ENCODE measurements at places on chromosomes 5 and 9.

DNA sequence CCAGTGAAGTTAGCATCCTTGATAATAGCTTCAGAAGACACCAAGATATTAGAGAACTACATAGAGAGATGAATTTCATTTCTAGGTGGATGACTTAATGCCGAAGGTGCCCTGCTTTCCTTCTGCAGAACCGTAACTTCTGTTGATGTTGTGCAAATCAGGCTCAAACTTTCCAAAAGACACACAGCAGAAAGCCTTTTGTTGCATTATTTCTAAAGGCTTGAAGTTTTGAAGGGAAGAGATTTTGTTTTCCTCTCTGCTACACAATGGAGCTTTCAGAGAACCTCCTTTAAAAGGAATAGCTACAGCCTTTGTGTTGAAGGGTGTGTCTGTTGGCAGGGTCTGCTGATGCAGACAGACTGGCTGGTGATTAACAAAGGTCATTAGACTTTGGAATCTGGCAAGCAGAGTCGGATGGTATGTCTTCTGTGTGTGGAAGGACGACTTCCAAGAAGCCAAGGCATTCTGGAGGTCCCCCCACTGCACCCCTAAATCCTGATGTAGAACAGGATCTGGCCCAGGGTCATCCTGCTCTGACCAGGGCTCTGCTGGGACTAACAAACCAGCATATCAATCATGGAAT lies 57.8 kb downstream of the ZNF462 start:
- no peak for DNase-seq

- no peak for DNase-seq
Observed at GRCh38 chr9:126681336-126681735, 67.6 kb downstream of the LMX1B start.

DNA sequence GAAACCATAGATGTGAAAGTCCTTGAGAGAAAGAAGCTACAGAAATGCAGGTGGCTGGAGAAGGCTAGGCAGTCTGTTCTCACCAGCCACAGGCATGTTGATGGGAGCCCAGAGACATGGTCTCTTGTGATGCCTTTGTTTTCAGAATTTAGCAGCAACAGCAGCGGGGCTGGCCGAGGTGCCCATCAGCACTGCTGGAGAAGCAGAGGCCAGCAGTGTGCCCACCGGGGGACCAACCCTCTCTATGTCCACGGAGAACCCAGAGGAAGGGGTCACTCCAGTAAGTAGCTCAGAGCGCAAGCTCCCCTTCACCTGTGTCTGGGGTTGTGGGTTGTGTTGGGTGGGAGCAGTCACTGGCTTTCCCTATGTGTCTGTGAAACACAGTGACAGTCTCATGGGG lies 59.6 kb downstream of the COL15A1 start:
- DNase-seq = no peak

GRCh38 chr5:35354751-35355150 lies 124.5 kb upstream of the PRLR start:
- DNase-seq = no peak

DNA sequence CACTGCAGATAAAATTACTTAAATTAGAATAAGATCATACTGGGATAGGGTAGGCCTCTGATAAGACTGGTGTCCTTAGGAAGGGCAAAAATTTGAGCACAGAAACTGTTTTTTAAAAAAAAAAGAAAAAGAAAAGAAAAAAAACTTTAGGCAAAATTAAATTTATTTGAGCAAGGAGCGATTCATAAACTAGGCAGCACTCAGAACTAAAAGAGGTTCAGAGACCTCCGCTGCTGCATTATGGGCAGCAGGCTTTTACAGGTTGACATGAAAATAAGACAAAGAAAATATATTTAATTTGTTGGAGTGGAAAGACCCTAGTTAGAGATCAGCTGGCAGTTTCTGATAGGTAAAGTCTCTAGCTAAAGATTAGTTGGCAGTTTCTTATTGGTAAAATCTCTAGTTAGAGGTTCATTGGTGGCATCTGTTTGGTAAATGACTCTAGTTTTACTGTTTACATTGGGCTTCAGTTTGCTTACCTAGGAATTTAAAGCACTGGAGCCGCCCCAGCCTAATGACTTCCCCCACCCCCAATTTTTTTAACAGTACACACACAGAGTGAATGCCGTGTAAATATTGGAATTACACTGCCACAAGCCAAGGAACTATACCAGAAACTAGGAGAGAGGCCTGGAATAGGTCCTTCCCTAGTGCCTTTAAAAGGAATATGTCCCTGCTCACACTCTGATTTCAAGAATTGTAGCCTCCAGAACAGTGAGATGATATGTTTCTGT lies 4.5 kb upstream of the PLPP6 start:
- no peak for DNase-seq

DNA sequence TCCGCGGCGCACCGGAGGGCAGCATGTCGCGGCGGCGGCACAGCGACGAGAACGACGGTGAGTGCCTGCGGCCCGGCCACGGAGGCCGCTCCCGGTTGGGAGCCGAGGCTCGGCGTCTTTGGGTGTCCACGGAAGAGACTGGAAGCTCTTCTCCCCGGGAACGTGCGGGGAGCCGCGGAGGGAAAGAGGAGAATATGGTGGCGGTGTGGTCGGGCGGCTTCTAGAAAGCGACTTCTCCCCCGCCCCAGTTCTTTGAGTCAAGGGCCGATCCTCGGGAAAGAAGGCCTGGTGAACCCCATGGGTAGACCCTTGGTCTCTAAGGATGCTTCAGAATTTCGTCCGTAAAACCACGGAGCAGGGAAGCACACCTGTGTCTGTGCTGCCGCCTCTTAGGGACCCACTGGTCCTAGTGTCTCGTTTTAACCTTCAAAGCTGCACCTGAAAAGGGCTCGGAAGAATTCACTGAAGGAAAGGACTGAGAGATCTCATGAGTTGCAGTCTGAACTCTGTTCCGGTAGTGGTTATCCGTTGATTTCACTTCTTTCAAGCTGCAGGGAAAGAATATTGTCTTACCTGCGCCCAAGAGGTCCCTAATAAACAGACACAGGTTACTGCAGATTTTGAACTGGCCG lies 354 bp downstream of the NCBP1 start:
- no peak for DNase-seq

DNA sequence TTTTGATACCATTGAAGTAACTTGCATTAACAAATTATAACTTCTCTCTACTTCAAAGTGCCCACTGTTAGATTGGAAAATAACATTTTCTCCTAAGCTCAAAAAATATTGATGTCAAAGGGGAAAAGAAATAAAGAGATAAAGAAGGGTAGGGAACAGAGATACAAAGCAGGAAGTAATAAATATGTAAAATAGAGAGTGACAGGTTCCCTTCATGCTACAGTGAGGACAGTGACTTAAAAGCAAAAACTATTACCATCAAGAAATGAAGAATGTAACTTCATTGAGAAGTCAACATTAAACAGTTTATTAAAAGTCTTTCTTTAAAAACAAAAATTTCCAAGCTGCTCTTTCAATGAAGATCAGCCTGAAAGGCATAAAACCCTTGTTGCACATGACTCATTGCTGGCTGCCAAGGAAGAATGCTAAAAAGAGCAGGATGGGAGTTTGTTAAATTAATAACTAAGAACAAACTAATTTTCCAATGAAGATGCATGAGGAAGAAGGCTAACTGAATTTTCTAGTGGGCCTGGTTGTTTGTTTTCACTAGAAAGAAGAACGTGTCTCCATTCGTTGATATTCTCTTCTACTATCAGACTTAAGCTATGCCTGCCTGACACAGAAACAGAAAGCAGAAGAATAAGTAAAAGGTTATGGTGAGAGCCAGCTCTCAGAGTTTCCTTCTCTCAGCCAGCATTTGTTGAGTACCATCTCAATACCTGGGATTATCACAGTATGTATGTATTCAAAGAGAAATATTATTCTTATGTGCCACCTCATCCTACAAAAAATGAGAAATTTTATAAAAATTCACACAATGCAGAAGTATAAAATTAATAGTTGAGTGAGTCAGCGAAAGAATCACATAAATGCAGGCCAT lies 197.8 kb upstream of the NREP start:
- no peak for DNase-seq

DNA sequence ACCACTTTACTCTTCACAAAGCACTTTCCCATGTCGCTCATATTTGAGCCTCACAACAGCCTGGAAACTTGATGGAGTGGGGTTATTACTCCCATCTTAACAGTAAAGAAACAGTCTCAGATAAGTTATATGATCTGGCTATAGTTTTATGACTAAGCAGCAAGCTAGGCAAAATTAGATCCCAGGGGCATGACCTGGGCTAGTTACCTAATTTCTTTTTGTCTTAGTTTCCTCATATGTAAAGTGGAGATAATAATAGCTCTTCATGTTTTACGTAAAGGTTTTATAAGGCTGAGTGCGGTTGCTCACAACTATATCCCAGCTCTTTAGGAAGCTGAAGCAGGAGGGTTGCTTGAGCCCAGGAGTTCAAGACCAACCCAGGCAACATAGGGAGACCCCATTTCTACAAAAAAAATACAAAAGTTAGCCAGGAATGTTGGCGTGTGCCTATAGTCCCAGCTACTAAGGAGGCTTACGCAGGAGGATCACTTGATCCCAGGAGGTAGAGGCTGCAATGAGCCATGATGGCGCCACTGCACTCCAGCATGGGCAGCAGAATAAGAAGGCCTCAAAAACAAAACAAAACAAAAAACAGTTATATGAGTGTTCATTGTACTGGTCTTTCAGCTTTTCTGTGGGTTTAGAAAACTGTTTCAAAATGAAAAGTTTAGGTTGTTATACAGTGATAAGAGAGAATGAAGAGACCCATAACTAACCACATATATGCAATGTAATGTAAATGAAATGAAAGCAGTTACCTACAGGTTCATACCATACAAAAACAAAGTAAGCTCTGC lies 6.5 kb upstream of the PLIN2 start:
- no peak for DNase-seq

DNA sequence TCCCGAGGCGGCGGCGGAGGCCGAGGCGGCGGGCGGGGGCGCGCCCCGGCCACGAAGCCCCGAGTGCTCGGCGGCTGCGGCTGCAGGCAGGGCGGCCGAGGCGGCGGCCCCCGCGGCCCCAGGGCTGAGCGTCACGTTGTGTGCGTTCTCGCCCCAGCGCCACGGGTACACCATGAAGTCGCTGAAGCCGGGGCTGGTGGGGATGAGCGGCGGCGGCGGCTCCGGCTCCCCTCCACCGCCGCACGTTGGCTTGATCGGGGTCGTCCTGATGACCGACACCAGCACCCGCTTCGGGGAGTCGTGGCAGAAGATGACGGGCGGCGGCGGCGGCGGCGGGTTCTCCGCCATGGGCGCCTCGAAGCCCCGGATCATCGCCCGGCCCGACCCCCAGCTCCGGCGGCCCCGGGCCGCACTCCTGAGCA lies 498 bp downstream of the ZNF367 start:
- no peak for DNase-seq

DNA sequence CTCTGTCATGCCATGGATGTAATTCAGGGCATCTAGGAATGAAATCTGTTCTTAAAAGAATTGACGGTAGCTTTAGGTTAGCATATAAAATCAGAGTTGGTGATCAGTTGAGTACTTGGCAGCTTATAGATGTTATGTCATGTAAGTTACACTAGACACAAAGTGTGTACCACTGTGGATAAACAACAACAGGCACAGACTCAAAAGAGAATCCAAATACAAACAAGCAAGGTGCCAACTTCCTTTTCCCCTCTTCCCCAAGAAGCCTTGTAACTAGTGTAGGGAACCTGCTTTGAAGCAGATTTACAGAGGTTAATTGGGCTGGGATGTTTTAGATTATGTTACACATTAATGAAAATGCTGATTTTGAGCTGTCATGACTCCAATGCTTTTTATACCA lies 167.2 kb downstream of the PBX3 start:
- no peak for DNase-seq

DNA sequence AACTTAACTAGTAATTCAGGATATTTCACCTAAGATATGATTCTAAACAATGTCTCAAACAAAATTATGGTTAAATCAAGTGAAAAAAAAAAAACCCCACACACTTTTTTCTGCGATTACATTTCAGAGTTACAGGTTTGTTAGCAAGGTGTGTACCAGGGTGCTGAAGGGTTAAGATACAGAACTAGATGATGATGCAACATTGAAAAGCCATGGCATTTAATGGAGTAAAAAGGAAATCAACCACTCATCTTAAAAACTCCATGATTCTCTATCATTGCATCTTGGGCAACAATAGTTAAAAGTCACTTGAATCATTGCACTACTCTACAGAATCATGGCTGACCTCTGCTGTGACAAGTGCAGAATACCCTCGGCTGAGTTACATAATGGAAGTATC lies 270.3 kb upstream of the EFNA5 start:
- DNase-seq = no peak

GRCh38 chr5:73433982-73434342 lies 14.6 kb downstream of the FOXD1 start:
- DNase-seq = no peak

DNA sequence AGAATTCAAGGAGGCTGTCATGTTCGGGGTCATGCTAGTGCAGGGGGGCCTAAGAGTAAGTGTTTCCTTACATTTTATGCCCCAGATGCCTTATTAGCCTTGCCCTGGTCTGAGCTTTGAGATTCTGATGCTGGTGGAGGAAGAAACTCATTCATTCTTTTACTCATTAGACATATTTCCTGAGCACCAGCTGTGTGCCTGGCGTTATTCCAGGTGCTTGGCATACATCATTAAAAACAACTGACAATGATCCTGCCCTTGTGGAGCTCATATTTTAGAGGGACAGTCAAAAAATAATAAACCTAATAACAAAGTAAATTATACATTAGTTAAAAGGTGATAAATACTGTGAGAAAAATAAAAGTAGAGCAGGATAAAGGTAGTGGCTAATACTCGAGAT lies 138.9 kb upstream of the SGCD start:
- no peak for DNase-seq

- DNase-seq = no peak
Observed at GRCh38 chr9:94802251-94802650, 75.8 kb downstream of the AOPEP start.

GRCh38 chr9:91101611-91102168 lies 260.0 kb downstream of the AUH start:
- no peak for DNase-seq

GRCh38 chr5:72459089-72459661 lies 48.0 kb downstream of the ZNF366 start:
- DNase-seq = no peak

DNA sequence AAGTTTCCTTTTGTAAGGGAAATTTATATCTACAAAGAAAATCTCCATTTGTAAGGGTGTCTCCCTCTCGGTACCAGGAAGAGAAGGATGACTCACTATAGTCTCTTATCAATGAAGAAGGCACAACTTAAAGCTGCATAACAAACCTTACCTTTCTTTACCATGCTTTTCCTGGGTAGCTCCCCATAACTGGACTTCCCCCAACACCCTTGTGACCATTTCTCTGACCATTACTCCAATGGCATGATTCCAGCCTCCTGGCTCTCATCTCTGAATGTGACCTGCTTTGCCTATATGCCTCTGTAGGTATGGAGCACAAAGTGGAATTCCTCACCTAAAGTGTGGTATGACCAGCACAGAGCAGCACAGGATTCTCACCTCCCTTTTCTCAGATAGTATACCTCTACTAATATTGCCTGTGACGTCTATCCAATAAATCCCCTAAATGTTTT lies 62.8 kb downstream of the GNA14 start:
- DNase-seq = no peak

Measured in NCI-H1417 treated with DMSO at 0.1 percent for 48 hours (cell line).